ENCODE measurements at places on chromosomes 7 and 10.

GRCh38 chr10:33134011-33134751 lies 176.2 kb upstream of the ITGB1 start:
- DNase-seq: peak; percentile 90

GRCh38 chr7:100351657-100352058 lies 6.3 kb upstream of the PILRB start:
- no peak for DNase-seq

GRCh38 chr10:104304927-104305326 lies 33.3 kb downstream of the ITPRIP start:
- DNase-seq: no peak

GRCh38 chr7:100087055-100087750 lies 1.6 kb upstream of the COPS6 start:
- peak; percentile 94 for DNase-seq

GRCh38 chr10:12438919-12439692 lies 89.8 kb downstream of the CAMK1D start:
- DNase-seq: no peak

GRCh38 chr10:92569071-92569470 lies 4.8 kb downstream of the IDE start:
- DNase-seq: no peak

DNA sequence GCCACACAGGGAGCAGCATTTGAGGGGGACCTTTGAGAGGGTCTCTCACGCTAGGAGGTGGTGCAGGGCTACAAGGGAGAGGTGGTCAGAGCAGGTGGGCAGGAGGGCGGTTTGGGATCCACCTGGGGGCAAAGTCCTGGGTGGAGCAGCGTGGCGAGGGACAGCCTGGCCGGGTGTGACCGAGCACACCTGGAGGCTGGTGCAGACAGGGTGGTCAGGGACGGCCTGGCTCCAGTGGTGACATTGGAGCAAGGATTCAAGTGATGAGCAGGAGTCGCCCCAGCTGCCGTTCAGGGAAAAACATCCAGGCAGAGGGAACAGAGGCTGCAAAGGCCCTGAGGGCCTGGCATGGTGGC lies 36.0 kb downstream of the CLIP2 start:
- no peak for DNase-seq

GRCh38 chr10:48496831-48497779 lies 107.8 kb downstream of the ARHGAP22 start:
- peak; percentile 74 for DNase-seq

GRCh38 chr7:121394709-121395140 lies 1.4 kb downstream of the FAM3C start:
- peak; percentile 15 for DNase-seq

GRCh38 chr7:111486472-111487142 lies 75.7 kb downstream of the IMMP2L start:
- DNase-seq: peak; percentile 78

DNA sequence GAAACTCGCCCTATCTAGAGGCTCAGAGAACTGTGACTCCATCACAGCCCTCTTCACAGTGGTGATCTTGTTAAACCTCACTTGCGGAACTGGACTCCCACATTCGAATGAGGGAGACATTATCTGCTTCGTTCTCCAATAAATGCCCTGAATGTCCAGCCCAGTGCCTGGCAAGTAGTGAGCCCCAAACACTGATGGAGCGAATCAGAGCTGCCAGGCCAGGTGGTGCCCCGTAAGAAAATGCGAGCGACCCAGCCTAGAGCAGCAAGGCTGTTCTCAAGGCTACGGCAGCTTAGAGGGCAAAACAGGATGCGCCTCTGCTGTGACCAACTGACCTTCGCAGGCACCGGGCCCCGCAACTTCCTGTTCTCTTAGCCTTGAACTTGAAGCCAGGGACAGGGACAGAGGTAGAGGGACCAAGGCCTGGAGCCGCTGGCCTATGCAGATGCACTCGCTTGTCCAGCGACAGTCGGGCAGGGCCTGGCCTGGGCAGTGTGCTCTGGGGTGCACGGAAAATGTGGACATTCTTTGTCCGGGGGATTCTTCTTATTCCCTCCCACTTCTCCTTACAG lies 217.6 kb downstream of the TCERG1L start:
- no peak for DNase-seq

All from astrocyte of the hippocampus (primary cell).